ENCODE measurements at places on chromosomes 11 and 22.

- DNase-seq = no peak
Measured at GRCh38 chr11:2220173-2220771, 48.7 kb upstream of the TH start.

DNA sequence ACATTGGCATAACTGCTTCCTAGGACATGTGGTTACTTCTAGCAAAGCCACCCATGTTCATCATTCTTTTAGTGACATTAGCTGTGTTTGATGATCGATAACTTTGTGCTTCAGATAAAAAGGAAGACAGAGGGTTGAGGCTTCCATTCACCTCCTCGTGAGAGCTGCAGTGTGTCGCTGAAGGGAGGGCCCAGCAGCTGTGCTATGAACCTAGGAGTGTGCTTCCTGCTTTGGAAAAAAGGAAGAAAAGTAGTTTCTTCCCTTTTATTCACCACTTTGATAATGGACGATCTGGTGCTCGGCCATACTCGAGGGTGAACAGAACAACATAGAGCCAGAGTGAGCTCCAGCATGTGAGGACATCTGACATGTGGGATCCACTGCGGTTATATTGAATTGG is 6.1 kb upstream of the RFPL2 start:
- DNase-seq = no peak

DNA sequence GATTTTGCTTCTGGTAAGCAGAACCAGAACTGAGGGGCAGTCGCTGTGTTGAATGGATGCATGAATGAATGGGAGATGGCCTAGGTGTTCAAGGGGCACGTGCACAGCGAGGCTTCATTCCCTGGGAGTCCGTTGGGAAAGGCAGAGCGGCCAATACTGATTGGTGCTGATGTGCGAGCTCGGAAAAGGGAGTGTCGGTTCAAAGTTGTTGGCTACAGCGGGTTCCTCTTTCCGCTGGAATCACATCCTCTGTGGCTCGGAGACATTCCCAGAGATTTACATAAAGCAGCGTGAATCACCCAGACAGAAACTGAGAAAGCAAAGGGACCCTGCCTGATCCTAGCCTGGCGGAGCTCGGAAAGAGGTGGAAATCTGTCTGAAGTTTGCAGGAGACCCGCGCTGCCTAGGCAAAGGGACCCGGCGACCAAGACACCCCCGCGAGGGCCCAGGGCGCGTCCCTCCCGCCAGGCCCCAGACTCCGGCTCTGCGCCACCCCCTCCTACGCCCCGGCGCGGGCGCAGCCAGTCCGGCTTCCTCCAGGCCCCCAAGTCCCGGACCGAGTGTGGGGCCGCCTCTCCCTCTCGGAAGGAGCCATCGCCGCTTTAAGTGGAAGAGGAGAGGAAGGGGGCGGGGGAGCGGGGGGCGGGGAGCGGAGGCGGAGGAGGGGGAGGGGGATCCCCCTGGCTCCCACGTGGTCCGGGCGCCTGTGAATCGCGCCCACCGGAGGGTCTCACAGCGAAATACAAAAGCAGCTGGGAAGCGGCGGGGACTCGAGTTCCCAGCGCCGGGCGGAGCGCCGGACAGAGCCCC is at the start of gene FJX1:
FJX1 (plus strand) TSS at position 774 of the 810 bp plus-strand sequence. CDS start 177 bp downstream, outside the sequence.
- DNase-seq = peak; percentile 59

DNA sequence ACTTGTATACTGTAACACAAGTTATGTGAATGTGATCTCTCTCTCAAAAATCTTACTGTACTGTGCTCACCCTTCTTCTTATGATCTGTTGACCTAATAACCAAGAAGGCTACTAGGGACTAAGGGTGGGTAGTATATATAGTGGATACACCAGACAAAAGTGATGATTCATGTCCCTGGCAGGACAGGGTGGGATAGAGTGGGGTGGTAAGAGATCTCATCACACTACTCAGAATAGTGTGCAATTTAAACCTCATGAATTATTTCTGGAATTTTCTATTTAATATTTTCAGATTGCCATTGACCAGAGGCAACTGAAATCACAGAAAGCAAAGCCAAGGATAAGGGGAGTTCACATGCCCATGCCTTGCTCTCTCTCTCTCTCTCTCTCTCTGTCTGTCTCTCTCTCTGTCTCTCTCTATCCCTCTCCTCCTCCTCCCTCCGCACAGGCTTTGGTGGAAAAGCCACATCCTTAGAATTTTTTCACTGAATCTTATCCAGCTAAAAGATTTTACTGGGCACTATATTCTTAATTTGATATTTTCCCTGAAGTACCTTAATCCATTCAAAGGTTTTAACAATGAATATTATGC is 12.0 kb upstream of the STK33 start:
- DNase-seq = no peak

DNA sequence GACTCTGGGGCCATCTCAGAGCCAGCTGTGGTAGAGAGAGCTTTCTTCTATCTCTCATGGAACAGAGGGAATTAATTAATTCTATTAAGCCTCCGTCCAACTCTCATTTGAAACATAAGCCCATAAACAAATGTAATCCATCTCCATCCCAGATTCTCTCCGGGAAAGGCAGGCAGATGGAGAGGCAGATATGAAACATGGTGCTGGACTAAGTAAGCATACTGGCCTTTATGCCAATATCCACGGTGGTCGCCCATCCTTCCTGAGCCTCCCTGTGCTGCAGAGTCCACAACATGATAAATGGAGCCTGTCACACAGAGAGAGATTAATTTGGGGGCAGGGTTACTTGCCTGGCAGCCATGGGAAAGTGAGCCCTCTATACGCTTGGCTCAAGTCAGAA is 44.8 kb downstream of the PRR5L start:
- no peak for DNase-seq

- DNase-seq = no peak
Measured at GRCh38 chr11:2899080-2899783, 13.7 kb upstream of the CDKN1C start.

Data from RPMI8226 (cell line).